ENCODE measurements at places on chromosomes 11 and 22. TPM values are rescaled to one million over a fixed set of nuclear protein-coding genes. Genes with fewer than 3 reads are reported as not detected.

The YPEL4 gene
- 0.66 TPM for total RNA-seq

The SLC22A25 gene
- total RNA-seq, result not detected

The SYT8 gene
- total RNA-seq, result not detected

The CALCA gene
- total RNA-seq, result not detected

The LMNTD2 gene
- 0.11 TPM for total RNA-seq

The DDI1 gene
- total RNA-seq, result not detected

The ELF5 gene
- 0.12 TPM for total RNA-seq

The OR5B21 gene
- not detected for total RNA-seq

The CLMP gene
- total RNA-seq, result 103 TPM

The QSER1 gene
- 21.9 TPM for total RNA-seq

The ESAM gene
- 0.89 TPM for total RNA-seq

The ANO3 gene
- total RNA-seq, result 1.00 TPM

The FOLR2 gene
- not detected for total RNA-seq

The SUSD2 gene
- 8.6 TPM for total RNA-seq

The OR56A1 gene
- not detected for total RNA-seq

The INTS4 gene
- 40.6 TPM for total RNA-seq

The CHRNA10 gene
- 0.66 TPM for total RNA-seq

The TEF gene
- 15.1 TPM for total RNA-seq

The PARVA gene
- 19.3 TPM for total RNA-seq

The NPTXR gene
- total RNA-seq, result 4.6 TPM

The DERL3 gene
- 0.44 TPM for total RNA-seq

The FGF19 gene
- not detected for total RNA-seq

The CCDC73 gene
- total RNA-seq, result not detected

The HIPK3 gene
- 66.7 TPM for total RNA-seq

The COPB1 gene
- 348 TPM for total RNA-seq

The SMC1B gene
- total RNA-seq, result under 0.01 TPM

The POU2AF3 gene
- 0.12 TPM for total RNA-seq

The BID gene
- 16.3 TPM for total RNA-seq

The SESN3 gene
- total RNA-seq, result 10.6 TPM

The TMA7B gene
- not detected for total RNA-seq

The TBX10 gene
- not detected for total RNA-seq

The PDGFD gene
- total RNA-seq, result 1.4 TPM

The LDHAL6A gene
- not detected for total RNA-seq

The CHRM1 gene
- not detected for total RNA-seq

The KRTAP5-8 gene
- not detected for total RNA-seq

The MS4A4A gene
- not detected for total RNA-seq

The THYN1 gene
- 93.5 TPM for total RNA-seq

The SLC22A12 gene
- not detected for total RNA-seq

The IGLL1 gene
- total RNA-seq, result not detected

The TNRC6B gene
- 20.2 TPM for total RNA-seq
